Mesothelial cell of epicardium (in vitro differentiated cells): ENCODE measurements at places on chromosomes 7 and 10.

DNA sequence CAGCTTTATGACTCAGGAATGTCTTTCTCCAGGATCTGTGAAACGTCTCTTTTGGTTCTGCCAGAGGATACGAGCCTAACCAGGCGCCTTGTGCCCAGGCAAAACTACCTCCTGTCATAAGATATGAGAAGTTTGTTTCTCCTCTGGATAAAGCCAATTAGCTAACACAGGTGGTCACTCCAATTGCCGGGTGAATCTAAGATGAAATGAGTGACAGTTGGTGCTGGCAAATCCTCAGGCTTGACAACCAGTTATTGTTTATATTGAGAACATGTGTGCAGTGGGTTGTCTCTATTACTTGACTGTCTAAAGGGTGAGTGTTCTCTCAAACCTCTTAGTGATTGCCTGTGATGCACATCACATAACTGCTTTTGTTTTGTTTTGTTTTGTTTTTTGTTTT lies 449.1 kb downstream of the XPNPEP1 start:
- DNase-seq = no peak

- no peak for DNase-seq
These were observed 2.0 kb downstream of the SRI start for GRCh38 chr7:88217675-88218428.

DNA sequence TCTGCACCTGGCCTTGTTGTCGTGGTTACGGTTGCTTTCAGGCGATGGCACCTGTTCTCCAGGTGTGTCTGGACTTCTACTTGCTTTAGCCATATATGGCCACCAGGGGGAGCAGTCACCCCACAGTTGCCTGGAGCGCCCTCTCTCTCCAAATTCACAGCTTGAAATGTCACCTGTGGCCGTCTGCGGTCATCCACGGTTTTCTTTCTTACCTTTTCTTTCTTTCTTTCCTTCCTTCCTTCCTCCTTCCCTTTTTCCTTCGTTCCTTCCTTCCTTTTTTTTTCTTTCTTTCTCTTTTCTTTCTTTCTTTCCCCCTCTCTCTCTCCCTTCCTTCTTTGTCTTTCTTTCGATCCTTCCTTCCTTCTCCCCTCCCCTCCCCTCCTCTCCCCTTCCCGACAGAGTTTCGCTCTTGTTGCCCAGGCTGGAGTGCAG lies 150.5 kb upstream of the VKORC1L1 start:
- DNase-seq = peak; percentile 71

DNA sequence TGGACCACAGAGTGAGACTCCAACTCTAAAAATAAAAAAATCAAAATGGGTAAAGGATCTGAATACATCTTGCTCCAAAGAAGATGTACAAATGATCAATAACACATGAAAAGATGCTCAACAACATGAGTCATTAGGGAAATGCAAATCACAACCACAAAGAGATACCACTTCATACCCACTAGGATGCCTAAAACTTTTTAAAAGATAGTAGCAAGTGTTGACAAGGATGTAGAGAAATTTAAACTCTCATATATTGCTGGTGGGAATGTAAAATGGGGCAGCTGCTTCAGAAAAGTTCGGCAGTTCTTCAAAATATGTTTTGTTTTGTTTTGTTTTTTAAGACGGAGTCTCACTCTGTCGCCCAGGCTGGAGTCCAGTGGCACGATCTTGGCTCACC lies 45.7 kb upstream of the GTF2IRD1 start:
- no peak for DNase-seq

DNA sequence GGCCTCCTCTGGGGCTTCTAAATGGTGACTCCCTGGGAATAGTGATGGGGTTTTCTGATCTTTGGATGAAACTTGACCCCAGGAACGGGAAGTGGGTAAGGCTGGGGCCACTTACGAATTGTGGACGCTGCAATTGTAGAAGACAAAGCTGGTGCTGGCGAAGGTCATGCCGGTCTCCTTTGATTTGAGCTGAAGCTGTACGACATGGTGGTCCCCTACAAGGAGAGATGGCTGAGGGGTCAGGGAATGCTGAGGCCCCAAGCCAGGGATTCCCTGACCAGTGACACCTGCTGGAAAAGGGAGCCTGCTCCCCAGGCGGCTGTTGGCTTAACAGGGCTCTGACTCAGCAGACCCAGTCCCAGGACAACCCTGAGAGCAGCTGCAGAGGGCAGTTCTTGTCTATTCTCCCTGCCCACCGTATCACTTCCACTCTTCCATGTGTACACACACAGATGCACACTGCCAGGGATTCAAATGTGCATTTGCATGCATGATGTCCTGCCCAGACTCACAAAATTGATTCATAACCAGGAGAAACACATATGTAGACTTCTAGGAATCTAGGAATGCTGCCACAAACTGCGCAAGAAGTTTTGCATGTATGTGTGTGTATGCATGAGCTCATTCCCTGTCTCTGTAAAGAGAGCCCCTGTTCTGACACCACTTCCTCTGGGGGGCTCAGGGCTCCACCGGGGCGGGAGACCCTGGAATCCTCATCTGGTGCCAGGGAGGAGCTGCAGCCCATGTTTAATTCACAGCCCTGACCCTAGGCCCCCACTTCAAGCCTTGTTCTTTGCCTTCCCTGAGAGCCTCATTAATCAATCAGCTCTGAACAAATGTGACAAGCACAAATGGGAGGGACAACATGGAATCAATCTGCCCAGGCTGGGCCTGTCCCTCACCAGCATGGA lies 350.0 kb downstream of the PLXNA4 start:
- DNase-seq = no peak

DNA sequence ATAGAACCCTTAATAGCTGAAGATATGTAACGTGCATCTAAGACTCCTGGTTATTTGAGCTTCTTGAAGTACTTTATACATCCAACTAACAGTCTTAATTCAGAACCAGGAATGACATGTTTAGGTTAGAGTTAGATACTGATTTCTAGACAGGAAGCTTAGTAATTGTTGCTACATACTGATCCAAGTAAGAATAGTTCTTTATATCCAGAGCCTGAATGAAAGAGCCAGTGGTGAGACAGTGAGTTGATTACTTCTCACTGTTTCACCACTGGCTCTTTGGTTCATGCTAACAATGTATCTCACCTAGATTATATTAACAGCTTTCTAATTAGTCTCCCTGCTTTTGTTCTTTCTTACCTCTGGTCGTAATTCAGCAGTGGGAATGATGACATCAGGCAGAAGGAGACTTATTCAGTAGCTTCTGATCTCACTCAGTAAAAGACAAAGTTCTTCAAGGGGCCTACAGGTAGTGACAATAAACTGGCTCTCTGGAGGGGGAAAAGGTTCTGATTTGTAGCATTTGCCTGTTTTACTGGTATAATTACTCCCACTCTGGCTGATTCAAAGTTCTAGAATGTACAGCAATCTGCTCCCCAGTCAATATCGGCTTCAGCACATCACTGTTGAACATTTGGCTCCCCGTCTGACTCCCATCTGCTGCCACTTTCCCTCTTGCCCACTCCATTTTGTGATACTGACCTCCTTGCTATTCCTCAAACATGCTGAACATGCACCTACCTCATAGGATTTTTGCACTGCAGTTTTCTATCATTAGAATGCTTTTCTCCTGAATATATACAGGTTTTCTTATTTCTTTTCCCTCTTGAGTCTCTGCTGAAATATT lies 29.1 kb downstream of the MCU start:
- no peak for DNase-seq

DNA sequence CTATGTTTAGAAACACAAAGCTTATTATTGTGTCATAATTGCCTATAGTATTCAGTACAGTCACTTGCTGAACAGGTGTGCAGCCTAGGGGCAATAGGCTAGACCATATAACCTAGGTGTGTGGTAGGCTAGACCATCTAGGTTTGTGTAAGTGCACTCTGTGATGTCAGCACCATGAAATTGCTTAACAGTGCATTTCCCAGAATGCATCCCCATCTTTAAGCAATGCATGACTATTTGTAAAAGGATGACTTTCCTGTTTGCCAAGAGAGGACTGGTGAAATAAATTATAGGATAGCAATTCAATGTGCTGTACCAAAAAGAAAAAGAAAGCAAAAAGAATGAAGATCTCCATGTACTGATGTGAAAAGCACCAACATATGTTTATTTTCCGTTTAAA lies 288.7 kb upstream of the AUTS2 start:
- no peak for DNase-seq

- peak; percentile 62 for DNase-seq
These were observed 645 bp downstream of the SLC26A4 start for GRCh38 chr7:107661081-107661864.

- DNase-seq = no peak
These were observed 12.0 kb upstream of the SCART1 start for GRCh38 chr10:133441780-133442179.

GRCh38 chr7:30412782-30413504 lies 65.6 kb downstream of the NOD1 start:
- no peak for DNase-seq

DNA sequence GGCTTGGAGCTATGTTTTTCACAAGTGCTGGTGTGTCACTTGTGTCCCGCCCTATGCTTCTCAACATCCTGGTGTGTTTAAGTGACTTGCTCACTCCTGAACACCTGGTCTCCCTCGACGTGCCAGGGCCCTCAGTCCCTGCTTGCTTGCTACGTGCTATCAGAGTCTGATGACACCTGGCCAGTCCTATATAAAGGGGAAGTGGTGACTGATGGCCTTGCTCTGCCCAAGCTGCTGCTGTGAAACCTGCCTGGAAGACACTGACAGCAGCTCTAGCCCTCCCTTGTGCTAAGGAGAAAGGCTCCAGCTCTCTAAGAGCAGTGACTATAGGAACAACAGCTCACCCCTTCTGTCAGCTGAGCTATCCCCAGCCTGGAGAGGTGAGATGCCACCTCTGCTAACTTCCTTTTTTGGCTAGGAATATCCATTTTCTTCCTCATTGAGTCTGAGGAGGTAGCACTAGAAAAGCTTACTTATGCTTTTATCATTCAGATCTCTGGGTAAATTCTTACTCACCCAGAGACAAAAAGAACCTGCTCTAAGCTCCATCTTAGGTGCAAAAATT lies 77.2 kb upstream of the PLXNA4 start:
- no peak for DNase-seq

- no peak for DNase-seq
These were observed 62.4 kb downstream of the HIBADH start for GRCh38 chr7:27600247-27600646.

GRCh38 chr7:49822856-49823255 lies 49.4 kb downstream of the VWC2 start:
- DNase-seq = no peak

DNA sequence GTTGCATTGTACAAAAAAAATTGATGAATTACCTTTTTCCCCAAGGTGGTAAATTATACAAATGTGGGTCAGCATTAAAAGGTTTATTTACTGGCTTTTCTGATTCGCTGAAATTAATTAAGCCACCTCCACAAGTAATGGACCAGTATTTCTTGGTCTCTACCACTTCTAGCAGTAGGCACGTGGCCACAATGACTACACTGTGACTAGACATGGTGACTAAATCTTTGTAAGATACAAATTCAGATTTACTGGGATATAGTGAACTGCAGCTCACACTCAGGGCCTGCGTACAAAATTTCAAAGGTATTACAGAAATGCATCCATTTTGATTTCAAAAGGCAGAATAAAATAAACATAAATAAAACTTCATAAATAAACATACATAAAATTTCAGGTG lies 10.9 kb downstream of the HPSE2 start:
- no peak for DNase-seq

DNA sequence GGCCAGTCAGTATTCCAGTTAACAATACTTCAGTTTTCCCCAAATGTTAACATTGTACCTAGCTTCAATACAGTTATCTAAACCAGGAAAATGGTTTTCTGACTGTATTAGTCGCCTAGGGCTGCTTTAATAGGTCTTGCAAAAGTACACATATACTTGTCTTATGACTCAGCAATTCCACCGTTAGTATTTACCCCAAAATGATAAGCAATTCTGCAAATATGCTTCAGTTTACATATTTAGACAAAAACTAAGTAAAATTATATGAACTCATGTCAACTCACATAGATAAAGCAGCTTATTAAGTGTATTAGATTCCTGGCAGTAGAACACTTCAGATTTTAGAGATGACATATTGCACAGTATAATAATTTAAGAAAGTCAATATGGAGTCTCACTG lies 363.3 kb downstream of the ARL4A start:
- DNase-seq = no peak

GRCh38 chr7:125241548-125241947 lies 311.9 kb upstream of the POT1 start:
- no peak for DNase-seq

DNA sequence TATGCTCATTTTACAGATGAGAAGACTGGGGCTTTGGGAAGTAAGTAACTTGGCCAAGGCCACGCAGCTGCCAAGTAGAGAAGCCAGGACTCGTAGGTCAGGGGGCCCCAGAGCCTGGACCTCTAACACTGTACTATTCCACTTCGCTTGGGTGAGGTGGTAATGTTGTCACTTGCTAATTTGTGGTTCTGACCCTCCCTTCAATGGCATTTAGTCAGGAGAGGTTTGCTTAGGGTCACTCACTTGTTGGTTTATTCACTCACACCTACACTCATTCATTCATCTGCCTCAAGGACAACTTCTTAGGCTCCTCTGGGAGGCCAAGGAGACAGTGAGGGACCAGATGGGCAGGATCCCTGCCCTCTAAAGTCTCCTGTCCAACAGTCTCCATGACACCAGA lies 21.3 kb downstream of the BTBD16 start:
- no peak for DNase-seq

- DNase-seq = no peak
These were observed 881.0 kb upstream of the LRRN3 start for GRCh38 chr7:110209884-110210283.

- peak; percentile 18 for DNase-seq
These were observed 7.4 kb upstream of the PWWP2B start for GRCh38 chr10:132389433-132390169.

DNA sequence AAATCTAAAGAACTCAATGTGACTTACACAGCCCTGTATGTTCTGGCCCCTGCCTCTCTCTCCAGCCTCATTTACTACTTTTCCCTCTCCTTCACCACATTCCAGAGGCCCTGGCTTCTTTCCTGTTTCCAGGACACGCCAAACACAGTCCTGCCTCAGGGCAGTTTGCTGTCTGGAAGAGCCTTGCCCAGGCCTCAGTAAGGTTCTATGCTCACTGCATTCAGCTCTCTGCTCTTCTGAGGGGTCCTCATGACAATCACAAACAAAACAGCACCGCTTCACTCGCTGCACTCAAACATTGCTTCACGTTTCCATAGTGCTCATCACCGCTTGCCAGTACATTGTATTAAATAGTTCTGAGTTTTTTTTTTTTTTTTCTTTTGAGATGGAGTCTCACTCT lies 35.1 kb upstream of the GARS1 start:
- DNase-seq = no peak

GRCh38 chr10:1419796-1420610 lies 317.3 kb downstream of the ADARB2 start:
- no peak for DNase-seq

DNA sequence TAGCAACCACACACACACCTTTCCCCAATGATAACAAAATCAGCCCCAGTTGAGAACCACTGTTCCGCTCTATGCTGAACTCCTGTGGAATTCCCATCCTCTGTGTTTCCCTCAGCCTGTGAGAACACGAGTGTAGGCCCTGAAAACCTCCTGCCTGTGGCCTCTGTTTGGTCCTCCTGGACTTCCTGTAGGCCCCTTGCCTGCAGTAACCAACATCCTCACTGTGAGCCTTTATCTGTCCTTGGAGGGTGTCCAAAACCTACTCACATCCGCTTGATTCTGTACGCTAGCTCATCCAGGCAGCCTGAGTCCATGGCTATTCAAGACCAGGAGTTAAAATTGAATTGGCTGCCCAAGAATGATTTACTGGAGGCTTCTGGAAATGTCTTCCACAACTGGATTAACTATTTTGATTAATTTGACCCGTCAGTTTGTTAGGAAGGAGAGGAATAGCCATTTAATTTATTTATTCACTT lies 149.8 kb downstream of the AKR1D1 start:
- DNase-seq = no peak

- no peak for DNase-seq
These were observed 15.1 kb downstream of the HTR7 start for GRCh38 chr10:90842725-90843124.

- no peak for DNase-seq
These were observed 412.4 kb upstream of the NRP1 start for GRCh38 chr10:33746836-33747268.
